ENCODE measurements at places on chromosomes 1 and 21.
A peak's percentile ranks its signal among the peaks of the same experiment; 100 is the strongest.

GRCh38 chr1:111030590-111030989, 66.9 kb upstream of the LRIF1 start:
- H3K27me3 ChIP-seq, result no peaks in the 10 kb centered on the region
- H3K27ac ChIP-seq, result no peak overlapping the region
- DNase-seq, result peak; percentile 65

DNA sequence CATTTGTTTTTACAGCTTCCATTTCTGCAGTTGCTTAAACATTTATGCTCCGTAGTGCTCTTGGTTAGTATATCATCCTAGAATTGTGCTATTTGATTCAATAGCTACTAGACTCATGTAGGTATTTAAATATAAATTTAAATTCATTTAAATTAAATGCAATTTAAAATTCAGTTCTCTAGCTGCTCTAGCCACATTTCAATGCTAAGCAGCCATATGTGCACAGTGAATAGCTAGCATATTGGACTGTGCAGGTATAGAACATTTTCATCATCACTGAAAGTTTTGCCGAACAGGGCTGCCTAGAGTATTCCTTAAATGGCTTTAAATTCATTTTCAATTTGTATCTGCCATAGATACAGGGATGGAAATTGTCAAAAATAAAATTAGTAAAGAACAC, 32.5 kb downstream of the CELF3 start:
- peaks cover 9% of the 10 kb centered on the region for H3K36me3 ChIP-seq
- no peaks in the 10 kb centered on the region for H3K27me3 ChIP-seq
- peaks cover 11% of the 10 kb centered on the region for H3K4me1 ChIP-seq
- no peak overlapping the region for H3K27ac ChIP-seq
- DNase-seq, result no peak

GRCh38 chr1:55156093-55156492, 59.1 kb downstream of the USP24 start:
- no peaks in the 10 kb centered on the region for H3K27me3 ChIP-seq
- H3K4me1 ChIP-seq, result no peaks in the 10 kb centered on the region
- H3K4me3 ChIP-seq, result no peak overlapping the region
- peaks cover 17% of the 10 kb centered on the region for H3K36me3 ChIP-seq
- no peak for DNase-seq
- H3K27ac ChIP-seq, result no peak overlapping the region

GRCh38 chr1:38867208-38867607, 5.9 kb downstream of the MYCBP start:
- H3K27ac ChIP-seq, result no peak overlapping the region
- no peak overlapping the region for H3K4me3 ChIP-seq
- no peak for DNase-seq
- no peaks in the 10 kb centered on the region for H3K36me3 ChIP-seq
- peaks cover 36% of the 10 kb centered on the region for H3K4me1 ChIP-seq

GRCh38 chr1:16716691-16717335, 23.5 kb upstream of the RNU1-4 start:
- no peaks in the 10 kb centered on the region for H3K36me3 ChIP-seq
- H3K4me1 ChIP-seq, result peaks cover 13% of the 10 kb centered on the region
- H3K4me3 ChIP-seq, result no peak overlapping the region
- H3K27me3 ChIP-seq, result peaks cover 4% of the 10 kb centered on the region

- H3K4me1 ChIP-seq, result 0 out of 2 replicates have a peak, but pooled peaks cover 13% of the 10 kb centered on the region
- no peaks in the 10 kb centered on the region for H3K36me3 ChIP-seq
- H3K27me3 ChIP-seq, result peaks cover 33% of the 10 kb centered on the region
- no peak for DNase-seq
- no peak overlapping the region for H3K27ac ChIP-seq
Measured at GRCh38 chr21:34688715-34689114, 19.9 kb downstream of the CLIC6 start.
